ENCODE measurements at places on chromosomes 2 and 18. TPM values are rescaled to one million over a fixed set of nuclear protein-coding genes. Genes with fewer than 3 reads are reported as not detected.

- DNase-seq = peak; percentile 76
Measured at GRCh38 chr2:70861777-70862625, 26.4 kb upstream of the CD207 start.

DNA sequence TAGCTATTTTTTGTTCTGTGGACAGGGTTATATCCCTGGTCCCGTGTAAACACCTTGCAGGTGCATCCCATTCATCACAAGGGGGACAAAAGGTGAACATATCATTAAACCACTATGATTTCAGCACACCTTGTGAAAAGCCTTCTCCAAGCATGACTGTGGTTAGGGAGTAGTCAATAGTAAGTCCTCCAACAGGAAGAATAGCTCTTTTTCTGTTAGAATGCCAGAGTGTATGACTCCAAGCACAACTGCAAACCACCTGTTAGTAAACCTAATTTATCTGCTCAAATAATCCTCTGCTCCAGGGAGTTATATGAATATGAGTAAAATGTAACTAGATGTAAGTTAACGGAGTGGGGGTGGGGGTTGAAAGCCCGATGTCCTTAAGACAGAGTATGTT is 240.5 kb downstream of the AGPS start:
- no peak for DNase-seq

DNA sequence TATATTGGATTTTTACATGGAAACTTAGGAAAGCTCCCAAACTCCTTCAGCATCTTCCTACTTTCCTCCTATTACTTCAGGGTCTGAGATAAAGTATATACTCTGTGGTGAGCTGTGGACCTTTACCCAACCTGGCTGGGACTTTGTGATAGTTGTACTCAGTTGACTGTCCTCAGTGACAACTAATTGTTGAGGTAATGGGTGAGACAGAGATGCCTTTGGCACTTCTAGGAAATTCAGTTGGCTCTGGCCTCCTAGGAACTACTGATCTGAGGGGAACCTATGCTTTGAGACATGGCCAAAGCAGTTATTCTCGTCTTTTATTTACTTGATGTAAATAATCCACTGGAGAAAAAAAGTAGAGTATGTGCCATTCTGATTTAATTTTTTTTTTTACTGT is 39.4 kb upstream of the ZNF638 start:
- DNase-seq = no peak

- no peak for DNase-seq
Measured at GRCh38 chr2:240797500-240797895, 22.5 kb downstream of the KIF1A start.

- DNase-seq = no peak
Measured at GRCh38 chr2:194621945-194622344, 1035.1 kb upstream of the SLC39A10 start.

DNA sequence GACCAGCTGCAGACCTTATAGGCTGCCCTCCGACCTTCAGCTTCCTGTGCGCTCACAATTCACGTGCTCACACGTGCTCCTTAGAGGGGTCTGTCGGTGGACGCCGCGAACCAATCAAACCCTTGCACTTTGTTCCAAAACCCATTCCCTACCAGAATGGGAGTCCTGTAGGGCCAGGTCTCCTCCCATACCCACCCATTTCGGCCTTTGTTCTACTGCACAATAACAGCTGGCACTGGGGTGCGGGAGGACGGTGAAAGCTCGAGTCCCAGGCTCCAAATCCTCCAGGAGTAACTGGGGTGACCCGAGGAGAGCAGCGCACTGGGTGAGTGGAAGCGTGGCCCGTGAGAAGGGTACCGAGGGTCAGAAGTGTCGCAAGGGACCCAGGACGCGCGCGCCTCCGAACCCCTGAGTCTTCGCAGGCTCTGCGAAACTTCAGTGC is 13.0 kb downstream of the SIX3 start:
- no peak for DNase-seq

GRCh38 chr2:147311058-147311430 is 533.8 kb upstream of the ACVR2A start:
- no peak for DNase-seq

DNA sequence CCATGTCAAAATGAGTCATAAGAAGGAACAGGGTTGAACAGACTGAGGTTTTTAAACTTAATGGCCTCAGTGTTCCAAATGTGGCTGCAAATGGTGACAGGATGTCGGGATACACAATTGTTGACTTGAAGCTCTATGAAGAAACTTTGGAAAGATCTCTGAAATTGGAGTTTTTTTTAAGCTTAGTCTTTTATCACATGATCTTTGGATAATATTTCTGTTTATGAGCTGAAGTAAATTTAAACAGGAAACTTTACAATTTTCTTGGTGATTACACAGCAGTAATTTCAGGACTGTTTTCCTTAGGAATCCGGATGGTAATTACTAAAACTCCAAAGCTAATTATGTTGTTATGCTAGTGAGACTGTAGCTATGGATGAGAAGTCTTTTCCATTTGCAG is 199.1 kb upstream of the NRXN1 start:
- DNase-seq = no peak

GRCh38 chr2:122100346-122100745 is 344.9 kb downstream of the TSN start:
- no peak for DNase-seq

- no peak for DNase-seq
Measured at GRCh38 chr2:85794038-85794441, 40.2 kb downstream of the ATOH8 start.

GRCh38 chr2:23430263-23430662 is 45.3 kb downstream of the KLHL29 start:
- peak; percentile 28 for DNase-seq

GRCh38 chr2:190277234-190278112 is 42.2 kb downstream of the HIBCH start:
- DNase-seq = no peak

The CSRNP3 gene
- total RNA-seq = not detected

The CD207 gene
- not detected for total RNA-seq

The DSC1 gene
- total RNA-seq = not detected

The INPP5D gene
- total RNA-seq = 140 TPM

The CNRIP1 gene
- not detected for total RNA-seq
